Heart right ventricle (tissue), 16 donors: ENCODE measurements at places on chromosomes 5 and 9. TPM values are rescaled to one million over a fixed set of nuclear protein-coding genes. Genes with fewer than 3 reads are reported as not detected.

- H3K4me1 ChIP-seq: peaks cover 31% of the 10 kb centered on the region
- no peak for DNase-seq
- no peaks in the 10 kb centered on the region for H3K36me3 ChIP-seq
- H3K27ac ChIP-seq: no peak overlapping the region
These were observed 298.6 kb downstream of the PARP8 start for GRCh38 chr5:50964746-50965653.

DNA sequence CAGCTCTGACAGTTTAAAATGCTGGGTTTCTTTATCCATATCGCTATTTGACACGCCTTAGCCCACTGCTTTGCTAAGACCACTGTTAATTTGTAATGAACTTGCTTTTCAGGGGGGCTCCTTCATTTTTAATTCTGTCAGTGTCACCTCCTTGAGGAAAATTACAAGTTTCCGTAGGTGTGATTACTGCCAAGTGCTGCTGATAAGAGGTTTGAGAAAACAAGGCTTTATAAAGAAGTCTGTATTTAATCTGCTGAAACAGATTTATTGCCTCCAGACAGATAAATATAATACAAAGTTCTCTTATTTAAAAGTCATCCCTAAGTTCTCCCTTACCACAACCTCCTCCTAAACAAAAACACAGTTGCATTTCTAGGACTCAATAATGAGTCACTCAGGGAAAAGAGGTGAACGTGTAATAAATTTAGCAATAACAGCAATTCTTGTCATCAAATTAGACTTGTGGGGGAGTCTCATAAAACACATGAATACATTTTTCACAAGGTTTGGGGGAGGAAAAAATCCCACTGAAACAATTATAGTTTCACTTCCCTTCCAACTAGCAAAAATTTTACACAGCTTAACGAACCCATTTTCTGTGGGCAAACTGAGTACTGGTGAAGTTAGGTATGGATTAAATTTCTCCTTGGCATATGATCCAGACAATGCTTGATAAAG lies 72.8 kb downstream of the MAPKAP1 start:
- DNase-seq: no peak
- H3K27me3 ChIP-seq: no peaks in the 10 kb centered on the region
- H3K36me3 ChIP-seq: no peaks in the 10 kb centered on the region
- H3K27ac ChIP-seq: no peak overlapping the region

- no peak for DNase-seq
- H3K4me1 ChIP-seq: no peaks in the 10 kb centered on the region
- H3K36me3 ChIP-seq: no peaks in the 10 kb centered on the region
- H3K27me3 ChIP-seq: no peaks in the 10 kb centered on the region
- no peak overlapping the region for H3K4me3 ChIP-seq
- H3K27ac ChIP-seq: no peak overlapping the region
These were observed 57.6 kb downstream of the MAMDC2 start for GRCh38 chr9:70101265-70101664.

PCDHGC5 gene
- total RNA-seq: 4.9 TPM

DNA sequence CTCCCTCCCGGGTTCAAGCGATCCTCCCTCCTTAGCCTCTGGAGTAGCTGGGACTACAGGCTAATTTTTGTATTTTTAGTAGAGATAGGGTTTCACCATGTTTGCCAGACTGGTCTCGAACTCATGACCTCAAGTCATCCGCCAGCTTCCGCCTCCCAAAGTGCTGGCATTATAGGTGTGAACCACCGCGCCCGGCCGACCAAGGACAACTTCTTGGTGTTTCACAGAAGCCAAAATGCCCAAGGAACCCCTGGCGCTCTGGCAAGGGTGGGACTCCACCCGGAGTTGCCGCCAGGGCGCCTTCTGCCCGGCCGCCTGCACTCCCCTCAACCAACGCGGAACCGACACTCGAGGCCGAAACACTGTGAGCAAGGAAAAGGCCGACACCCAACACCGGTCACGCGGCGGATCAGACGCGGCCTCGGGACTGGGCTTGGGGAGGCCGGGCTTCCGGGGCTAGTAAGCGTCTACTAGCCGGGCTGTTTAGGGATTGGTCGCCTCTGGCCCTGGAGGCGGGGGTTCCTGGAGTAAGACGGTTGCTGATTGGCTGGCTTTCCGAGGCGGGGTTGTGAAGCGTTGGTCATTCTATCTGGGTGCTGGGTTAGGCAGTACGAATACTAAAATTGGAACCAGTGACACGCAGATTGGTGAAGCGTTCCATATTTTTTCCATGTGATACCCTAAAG lies 7.7 kb upstream of the CFAP157 start:
- no peaks in the 10 kb centered on the region for H3K4me1 ChIP-seq
- peak overlapping the region; percentile 73 for H3K27ac ChIP-seq
- no peaks in the 10 kb centered on the region for H3K27me3 ChIP-seq
- H3K4me3 ChIP-seq: no peak overlapping the region
- no peaks in the 10 kb centered on the region for H3K36me3 ChIP-seq

GRCh38 chr5:73759771-73760170 lies 133.8 kb downstream of the ARHGEF28 start:
- no peaks in the 10 kb centered on the region for H3K27me3 ChIP-seq
- no peak for DNase-seq
- H3K27ac ChIP-seq: no peak overlapping the region
- no peaks in the 10 kb centered on the region for H3K4me1 ChIP-seq

DNA sequence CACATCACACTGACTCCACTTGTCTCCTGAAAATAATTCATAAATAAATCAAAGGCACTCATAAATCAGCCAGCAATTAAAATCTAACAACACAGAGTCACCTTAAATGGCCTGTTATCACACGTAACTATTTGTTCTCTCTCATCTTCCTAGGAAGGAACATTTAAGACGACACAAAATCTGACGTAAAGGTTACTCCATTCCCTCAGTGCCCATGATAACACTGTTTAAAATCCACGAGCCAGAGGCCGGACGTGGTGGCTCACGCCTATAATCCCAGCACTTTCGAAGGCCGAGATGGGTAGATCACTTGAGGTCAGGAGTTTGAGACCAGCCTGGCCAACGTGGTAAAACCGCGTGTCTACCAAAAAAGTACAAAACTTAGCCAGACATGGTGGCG lies 56.4 kb downstream of the MYO10 start:
- no peaks in the 10 kb centered on the region for H3K4me1 ChIP-seq
- no peak overlapping the region for H3K4me3 ChIP-seq
- DNase-seq: no peak

DNA sequence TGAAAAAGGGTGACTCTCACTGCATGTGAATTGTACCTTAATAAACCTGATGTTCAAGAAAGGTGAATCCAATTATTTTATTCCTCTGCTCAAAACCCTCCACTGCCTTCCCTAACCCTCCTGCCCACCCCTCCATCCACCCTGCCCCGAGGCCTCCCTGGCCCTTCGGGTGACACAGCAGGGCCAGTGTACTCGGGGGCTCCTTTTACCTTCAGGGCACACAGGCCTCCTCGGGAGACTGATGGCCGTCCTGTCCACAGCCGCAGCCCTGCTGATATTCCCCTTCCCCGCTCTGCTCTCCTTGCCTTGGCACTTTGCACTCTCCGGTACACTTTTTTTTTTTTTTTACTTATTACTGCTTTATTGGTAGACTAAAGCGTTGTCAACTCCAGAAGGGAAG lies 234.0 kb downstream of the CACNA1B start:
- DNase-seq: no peak
- no peak overlapping the region for H3K27ac ChIP-seq
- no peaks in the 10 kb centered on the region for H3K27me3 ChIP-seq
- no peaks in the 10 kb centered on the region for H3K4me1 ChIP-seq

- no peak overlapping the region for H3K27ac ChIP-seq
- no peaks in the 10 kb centered on the region for H3K27me3 ChIP-seq
- no peak overlapping the region for H3K4me3 ChIP-seq
- no peaks in the 10 kb centered on the region for H3K4me1 ChIP-seq
- no peaks in the 10 kb centered on the region for H3K36me3 ChIP-seq
These were observed 143.3 kb downstream of the GABBR2 start for GRCh38 chr9:98565152-98566135.

DNA sequence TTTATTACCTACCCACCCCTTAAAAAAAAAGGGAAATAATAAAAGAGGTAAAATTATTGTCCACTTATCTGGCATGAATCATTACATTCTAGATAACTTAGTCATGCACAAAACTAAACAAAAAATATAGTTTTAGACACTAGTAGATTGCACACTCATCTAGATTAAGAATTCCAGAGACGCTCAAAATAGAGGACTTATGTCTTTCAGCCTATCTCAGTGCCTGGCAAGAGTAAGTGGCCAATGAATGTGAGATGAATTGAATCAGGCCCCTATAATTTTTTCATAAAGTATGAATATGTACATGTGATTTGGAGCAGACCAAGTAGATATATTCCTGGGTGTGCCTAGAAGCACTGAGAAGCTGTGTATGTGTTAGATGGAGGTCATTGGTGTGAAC lies 2.0 kb upstream of the RXFP3 start:
- peaks cover 49% of the 10 kb centered on the region for H3K27me3 ChIP-seq
- peaks cover 15% of the 10 kb centered on the region for H3K4me1 ChIP-seq
- H3K27ac ChIP-seq: no peak overlapping the region
- H3K36me3 ChIP-seq: no peaks in the 10 kb centered on the region
- H3K4me3 ChIP-seq: no peak overlapping the region
- DNase-seq: no peak

- H3K27ac ChIP-seq: peak overlapping the region; percentile 43
- no peak overlapping the region for H3K4me3 ChIP-seq
- peaks cover 65% of the 10 kb centered on the region for H3K4me1 ChIP-seq
- DNase-seq: peak; percentile 42
- no peaks in the 10 kb centered on the region for H3K27me3 ChIP-seq
These were observed 17.3 kb downstream of the NFIB start for GRCh38 chr9:14296495-14297113.
